KG1 (cell line): ENCODE measurements at places on chromosomes 6 and 20.

DNA sequence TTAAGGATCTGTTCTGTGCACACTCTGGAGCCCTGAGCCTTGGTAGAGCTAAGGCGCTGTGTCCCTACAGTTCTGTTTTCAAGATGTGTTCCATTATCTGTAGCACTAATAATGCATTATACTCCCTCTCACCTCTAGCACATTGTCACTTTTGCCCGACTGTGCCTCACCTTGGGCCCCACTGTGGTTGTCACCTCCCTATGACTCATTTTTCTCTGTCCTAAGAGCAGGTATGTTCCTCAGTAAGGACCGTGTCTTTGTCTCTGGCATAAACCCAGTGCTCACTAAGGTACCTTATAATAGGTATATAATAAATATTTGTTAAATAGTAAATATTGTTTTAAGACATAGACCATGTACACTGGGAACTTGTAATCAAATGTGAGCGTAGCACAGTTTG, 942.5 kb upstream of the CITED2 start:
- DNase-seq = no peak

DNA sequence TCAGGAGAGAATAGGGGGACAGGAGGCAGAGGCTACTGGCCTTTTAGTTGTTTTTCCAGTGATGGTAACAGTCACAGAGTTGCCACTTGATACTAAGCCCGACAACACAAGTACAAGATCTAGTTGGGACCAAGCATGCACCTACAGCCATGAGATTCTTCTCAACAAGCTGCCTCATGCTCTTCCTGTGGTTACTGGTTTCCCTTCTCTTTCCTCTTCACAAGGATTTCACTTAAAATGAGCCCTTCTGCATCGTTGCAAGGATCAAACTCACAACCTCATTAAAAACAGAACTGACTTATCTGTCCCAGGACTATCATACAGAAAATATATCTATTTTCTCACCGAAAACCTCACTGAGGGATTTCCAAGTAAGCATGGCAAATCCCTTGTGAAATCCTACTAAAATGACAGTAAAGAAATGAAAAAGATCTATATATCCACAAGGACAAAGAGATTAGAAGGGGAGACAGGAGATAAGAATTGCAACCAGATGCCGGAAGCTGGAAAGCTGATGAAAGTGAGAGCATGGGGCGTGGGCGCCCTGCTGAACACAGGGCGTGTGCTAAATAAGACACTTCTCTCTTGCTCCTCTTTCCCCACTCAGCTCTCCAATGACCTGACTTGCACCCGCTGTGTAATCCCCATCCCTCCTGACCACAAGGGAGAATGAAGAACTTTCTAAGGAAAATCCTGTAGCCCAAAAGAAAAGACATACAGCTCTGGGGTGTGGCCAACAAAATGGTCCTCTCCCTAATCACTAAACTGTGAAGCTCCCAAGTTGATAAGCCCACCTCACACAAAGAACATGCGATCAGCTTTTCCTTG, 13.4 kb downstream of the MTFR2 start:
- DNase-seq = no peak

DNA sequence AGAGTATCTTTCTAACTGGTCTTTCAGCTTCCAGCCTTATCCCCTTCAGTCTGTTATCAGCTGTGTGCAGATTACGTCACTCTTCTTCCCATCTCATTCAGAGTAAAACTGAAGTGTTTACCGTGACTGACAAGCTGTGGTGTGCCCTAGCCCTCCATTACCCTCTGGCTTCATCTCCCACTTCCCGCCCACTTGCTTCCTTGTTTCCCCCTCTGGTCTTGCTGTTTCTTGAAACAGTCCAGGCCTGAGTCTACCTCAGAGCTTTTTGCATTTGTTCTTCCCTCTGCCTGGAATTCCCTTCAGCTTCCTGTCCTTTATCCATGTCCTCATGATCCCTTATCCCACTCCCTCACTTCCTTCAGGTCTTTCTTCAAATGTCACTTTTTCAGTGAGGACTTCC, 66.9 kb downstream of the CARMIL1 start:
- DNase-seq = no peak

DNA sequence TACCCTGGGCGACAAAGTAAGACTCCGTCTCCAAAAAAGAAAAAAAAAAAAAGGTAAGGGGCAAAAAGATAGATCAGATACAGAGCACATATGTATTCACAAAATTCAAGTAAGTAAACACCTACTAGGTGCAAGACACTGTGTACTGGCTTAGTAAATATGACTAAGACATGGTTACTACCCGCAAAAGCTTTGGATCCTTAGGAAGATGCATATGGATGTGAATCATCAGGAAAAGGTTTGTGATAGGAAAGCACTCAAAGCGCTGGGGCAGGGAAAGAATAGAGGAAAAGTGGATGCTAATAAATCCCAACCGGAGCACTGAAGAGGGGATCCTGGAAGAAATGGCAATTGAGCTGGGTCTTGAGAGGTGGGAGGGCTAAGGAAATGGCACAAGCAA, 118.8 kb upstream of the FAM184A start:
- DNase-seq = no peak

GRCh38 chr6:150589852-150590251, 9.8 kb upstream of the PLEKHG1 start:
- no peak for DNase-seq

GRCh38 chr6:52435345-52435744, 15.2 kb downstream of the EFHC1 start:
- no peak for DNase-seq
